NB4 (cell line): ENCODE measurements at places on chromosomes 1 and 21.

GRCh38 chr1:119771770-119772169 is 3.1 kb upstream of the HMGCS2 start:
- no peak for DNase-seq

GRCh38 chr21:44074315-44074958 is 32.8 kb upstream of the PWP2 start:
- DNase-seq, result no peak

DNA sequence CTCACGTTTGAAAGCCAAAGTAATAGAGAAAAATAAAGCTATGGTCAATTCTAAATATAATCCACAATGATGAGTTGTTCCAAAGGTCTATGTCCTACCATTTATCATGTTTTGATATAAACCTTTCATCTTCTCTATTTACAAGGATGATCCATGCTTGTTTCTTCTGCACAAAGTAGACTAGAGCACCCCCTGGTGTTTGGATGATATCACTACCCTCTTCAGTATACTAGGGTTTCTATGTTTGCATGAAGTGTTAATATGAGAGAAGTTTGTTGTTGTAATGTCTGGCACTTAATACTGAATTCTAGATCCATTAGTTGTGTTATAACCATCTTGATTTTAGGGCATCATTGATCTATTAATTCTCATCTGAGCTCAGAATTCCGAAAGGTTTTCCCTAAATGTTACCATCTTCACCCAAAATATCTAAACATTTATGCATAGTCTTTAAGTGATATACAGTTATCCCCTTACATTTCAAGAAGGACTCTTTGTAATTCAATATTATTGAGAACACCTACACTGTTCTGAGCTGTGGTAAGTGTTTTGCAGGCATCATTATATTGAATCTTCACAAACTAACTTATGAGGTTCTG is 21.1 kb downstream of the CLDN8 start:
- peak; percentile 59 for DNase-seq

GRCh38 chr1:234734412-234734835 is 124.4 kb upstream of the IRF2BP2 start:
- DNase-seq, result no peak

DNA sequence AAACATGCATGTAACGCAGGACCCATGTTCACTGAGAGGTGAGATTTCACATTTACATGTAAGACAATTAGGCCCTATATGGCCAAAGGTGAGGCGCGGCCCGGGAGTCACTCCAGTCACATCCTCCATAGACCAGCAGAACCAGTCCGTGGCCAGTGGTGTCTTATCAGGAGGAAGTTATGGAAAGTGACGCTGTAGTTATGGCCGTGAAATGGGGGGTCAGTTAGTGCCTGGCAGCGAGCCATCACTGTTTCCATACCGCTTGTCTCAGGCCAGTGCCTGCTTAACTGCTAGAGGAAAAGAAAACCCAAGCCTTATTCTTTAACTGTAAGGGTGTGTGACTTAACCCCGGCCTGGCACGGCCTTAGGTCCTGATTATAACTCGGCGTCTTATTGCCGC is 6.1 kb downstream of the C1orf159 start:
- no peak for DNase-seq

DNA sequence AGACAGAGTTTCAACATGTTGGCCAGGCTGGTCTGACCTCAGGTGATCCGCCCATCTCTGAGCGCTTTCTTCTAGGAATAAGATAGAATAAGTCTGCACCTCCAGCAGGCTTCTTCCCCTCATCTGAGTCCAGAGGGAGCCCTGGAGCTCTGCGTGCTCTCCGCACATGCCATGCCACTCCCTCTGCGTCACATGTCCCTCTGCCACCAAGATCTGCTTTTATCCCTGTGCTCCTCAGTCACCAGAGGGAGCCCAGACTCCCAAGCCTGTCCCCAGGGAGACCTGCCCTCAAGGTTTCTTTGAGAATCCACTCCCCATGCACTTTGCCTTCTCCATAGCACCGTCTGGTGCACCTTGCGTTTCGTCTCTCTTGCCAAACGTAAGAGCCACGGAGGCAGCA is 213.0 kb downstream of the CAMTA1 start:
- no peak for DNase-seq

DNA sequence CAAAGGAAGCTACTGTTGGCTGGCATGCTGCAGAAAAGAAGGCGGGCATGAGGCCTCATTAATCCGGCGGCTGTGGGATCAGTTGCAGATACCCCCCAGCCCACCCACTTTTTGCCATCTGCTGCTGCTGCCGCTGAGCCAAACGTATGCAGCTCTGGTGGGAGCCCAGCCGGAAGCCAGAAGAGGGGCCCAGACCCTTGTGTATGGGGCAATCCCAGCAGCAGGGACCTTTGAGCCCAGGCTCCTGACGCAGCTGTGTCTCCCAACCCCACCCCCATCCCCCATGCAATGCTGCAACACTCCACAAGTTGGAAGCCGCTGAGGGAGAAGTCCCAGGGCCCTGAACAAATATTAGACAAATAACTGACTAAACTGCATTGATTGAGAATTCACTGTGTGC is 106.0 kb downstream of the ELAVL4 start:
- no peak for DNase-seq

GRCh38 chr1:230501849-230502248 is 75.7 kb upstream of the PGBD5 start:
- DNase-seq, result no peak

DNA sequence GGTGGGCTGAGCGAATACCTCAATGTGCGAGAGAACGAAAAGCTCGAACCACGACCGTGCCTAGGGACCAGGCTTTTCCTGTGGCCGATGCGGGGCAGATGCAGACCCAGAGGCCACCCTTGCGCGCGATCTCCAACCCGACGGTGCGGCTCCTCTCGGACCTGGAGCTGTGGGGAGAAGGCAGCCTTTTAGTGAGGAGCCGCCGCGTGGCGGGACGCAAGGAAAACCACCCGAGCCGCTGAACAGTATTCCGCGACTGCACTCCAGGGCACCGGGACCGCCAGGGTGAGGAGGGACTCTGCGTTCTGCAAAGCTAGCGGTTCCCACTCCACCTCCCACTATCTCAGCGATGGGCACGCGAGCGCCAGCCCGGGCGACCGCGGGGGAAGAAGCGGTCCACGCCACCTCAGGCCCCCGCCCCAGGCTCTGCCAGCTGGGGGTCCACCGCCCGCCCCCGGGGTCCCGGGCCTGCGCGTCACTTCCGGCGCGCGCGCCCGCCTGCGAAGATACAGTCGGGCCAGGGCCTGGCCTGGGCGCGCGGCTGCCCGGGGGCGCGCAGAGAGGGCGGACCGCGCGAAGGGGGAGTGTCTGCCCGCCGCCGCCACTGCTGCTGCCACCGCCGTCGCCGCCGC is 66.5 kb upstream of the PRKACB start:
- peak; percentile 85 for DNase-seq

DNA sequence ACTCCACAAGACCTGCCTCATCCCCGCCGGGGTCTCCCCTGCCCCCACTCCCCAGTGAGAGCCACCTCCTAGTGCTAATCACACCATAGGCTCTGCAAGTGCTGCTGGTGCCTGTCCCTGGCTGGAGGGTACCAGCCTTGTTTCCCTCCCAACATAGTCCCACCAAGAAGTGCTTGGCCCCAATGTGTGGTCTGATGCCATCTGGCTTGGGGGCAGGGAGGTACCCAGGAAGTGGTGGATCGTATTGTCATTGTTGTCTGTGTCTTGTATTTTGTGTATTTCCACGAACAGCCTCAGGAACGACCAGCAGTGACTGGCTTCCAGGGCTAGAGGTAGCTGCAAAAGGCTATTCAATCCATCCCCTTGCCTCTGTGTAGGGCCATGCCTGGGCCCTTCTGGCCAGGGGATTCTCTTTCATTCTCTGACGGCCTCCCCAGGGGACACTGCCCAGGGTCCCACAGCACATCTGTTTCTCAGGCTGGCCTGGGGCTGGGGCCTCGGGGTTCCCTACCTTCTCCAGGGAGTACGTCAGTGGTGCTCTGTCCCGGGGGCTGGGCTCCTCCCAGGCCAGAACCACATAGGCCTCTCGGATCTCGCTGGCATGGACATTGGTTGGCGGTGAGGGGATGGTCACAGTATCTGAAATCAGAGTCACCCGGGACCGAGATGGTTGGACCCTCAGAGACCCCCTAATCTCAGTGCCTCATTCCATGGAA is 22.8 kb downstream of the MYOM3 start:
- DNase-seq, result no peak

- no peak for DNase-seq
Measured at GRCh38 chr1:219544163-219544846, 68.6 kb downstream of the ZC3H11B start.
